ENCODE measurements at places on chromosomes 2 and 18.

DNA sequence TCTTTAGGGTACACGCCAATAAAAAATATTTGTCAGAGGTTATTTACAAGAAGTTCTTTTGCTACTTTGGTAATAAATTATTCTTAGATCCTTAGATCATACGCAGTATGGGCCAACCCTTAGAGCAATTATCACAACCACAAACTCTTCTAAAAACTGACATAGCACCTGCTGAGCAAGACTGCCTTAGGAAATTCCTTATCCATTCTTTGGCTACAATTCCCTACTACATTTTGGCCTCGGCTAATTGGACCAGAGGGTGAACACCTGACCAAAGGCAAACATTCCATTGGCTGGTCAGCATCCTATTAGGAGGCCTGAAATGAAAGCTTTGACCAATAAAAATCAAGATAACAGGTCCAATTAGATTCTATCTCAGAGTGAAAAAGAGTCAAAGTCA lies 147.6 kb upstream of the CCDC68 start:
- no peak for DNase-seq

DNA sequence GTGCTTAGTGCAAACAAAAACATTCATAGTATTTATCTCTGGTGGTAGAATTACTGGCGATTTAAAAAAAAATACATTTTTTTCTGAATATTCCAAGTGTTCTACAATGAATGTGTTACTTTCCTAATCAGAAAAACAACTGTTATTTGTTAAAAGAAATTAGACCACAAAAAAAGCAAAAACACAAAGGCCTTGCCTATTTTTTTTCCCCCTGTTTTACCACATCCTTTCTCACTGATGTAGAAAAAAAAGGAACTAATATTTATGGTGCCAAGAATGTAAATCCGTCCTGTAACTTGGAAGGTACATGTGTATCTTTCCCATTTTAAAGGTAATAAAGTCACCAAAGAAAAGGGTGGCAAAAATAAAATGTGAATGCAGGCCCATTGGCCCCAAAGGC lies 28.4 kb upstream of the MGAT4A start:
- DNase-seq, result no peak

- no peak for DNase-seq
These were observed 156.4 kb downstream of the SEPTIN10 start for GRCh38 chr2:109457366-109457765.

DNA sequence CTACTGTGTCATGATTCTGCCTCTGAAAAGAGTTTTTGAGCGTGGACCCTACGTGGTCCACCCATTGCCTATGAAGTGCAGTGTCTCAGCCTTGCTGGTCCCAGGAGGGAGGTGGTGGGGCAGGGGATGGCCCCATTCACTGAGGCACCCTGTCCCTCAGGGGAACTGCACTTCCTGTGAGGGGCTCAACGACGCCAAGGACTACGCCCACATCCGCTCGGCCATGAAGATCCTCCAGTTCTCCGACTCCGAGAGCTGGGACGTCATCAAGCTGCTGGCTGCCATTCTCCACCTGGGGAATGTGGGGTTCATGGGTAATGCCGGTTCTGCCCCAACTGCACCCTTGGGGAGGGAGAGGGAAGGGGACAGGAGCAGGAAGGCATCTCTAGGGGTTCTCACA lies 42.5 kb downstream of the MYO7B start:
- DNase-seq, result no peak

GRCh38 chr2:85999061-85999831 lies 106.4 kb downstream of the POLR1A start:
- peak; percentile 49 for DNase-seq

GRCh38 chr2:1607236-1607920 lies 136.9 kb downstream of the PXDN start:
- DNase-seq, result no peak

- no peak for DNase-seq
These were observed 7.4 kb downstream of the PMAIP1 start for GRCh38 chr18:59907172-59907571.

DNA sequence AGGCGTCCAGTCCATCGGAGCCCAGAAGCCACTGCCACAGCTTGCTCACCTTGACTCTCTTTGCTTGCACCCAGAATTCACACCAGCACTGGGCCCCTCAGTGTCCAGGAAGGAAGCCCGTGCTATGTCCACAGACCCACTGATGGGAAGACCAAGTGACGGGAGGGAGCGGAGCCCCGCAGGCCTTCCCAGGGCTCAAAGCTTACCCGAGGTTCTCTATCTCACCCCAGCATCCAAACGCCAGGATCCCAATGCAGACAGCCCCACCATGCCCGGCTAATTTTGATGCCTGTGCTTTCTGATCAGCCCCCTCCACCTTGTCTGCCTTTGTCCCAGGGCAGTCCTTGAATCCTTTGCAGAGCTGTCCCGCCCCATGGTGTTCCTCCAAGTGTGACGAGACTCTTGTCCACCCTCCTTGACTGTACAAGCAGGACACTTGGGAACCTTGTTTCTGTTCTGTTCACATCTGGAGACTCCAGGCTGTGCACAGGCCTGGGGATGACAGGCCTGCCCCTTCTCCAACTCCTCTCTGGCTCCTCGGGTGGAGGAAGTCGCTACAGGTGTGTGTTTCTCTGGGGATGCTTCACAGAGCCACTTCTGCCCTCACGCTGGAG lies 12.0 kb downstream of the NPPC start:
- DNase-seq, result no peak

GRCh38 chr2:57450170-57450569 lies 596.4 kb upstream of the VRK2 start:
- no peak for DNase-seq
